ENCODE measurements at places on chromosomes 12 and 14.

DNA sequence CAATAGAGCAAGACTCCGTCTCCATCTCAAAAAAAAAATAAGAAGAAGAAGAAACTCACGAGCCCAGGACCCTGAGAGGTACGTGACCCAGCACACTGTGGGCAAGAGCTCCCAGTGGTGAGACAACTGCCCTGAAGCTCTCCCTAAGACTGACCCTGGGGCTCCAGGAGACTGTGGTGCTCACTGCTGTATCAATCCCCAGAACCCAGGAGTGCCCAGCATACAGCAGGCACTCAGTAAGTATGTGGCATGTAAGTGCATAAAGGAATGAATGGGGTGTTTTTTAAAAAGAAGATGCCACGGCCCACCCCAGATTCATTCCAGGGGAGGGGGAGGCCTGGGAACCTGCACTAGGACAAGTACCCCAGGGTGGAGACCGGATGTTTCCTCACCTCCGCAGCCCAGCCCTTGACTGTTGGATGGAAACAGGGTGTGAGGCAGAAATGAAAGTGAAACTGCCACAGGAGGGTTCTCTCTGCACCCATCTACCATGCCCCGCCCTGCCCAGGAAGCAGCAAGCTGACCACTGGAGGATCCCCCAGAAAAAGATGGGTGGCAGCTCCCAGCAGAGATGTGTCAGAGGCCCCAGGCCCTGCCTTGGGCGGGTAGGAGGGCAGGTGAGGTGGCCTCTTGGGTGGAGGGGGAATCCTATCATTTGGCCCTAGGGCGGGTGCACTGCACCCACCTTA, 12.2 kb downstream of the ITPK1 start:
- no peak for DNase-seq

- no peak for DNase-seq
These were observed 15.5 kb downstream of the ADGRD1 start for GRCh38 chr12:130969223-130969622.

- DNase-seq, result no peak
These were observed 9.0 kb downstream of the PHETA1 start for GRCh38 chr12:111359914-111360276.

GRCh38 chr14:30252783-30253674, 305.9 kb upstream of the G2E3 start:
- DNase-seq, result no peak

DNA sequence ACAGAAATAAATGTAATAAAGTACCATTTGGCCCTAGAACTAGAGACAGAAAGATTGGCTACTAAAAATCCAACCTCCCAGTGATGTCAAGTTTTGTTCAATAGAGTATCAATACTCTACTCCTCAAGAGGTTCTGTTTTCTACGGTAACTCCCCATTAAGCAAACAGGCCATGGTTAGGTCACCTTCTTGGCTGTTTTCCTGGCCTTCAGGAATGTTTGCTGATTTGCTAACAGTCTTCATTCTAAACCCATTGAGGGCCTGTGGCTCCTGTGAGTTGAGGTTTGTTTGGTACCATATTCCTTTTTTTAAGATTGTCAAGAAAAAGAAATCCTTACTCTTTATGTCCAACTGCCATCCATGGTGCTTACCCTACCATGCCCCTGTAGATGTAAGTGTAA, 1022.0 kb upstream of the TMEM132C start:
- DNase-seq, result no peak

DNA sequence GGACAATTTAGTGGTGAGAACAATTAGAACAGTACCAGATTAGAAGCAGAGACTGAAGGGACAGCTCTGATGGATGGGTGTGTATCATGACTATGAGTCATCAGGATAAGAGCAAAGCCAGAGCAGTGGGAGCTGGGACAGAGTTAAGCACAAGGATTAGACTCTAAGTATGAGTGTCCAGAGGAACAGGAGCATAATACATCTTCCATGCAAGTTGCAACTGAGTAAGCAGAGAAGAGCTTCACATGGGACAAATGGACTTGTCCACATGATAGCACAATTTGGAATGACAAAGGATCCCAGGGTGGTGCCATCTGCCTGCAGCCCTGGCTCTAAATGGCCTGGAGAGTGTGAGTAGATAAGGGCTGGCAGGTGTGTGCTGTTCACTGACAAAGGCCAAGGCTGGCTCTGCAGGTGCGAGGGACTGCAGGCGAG, 226.4 kb upstream of the CAND1 start:
- DNase-seq, result peak; percentile 77

DNA sequence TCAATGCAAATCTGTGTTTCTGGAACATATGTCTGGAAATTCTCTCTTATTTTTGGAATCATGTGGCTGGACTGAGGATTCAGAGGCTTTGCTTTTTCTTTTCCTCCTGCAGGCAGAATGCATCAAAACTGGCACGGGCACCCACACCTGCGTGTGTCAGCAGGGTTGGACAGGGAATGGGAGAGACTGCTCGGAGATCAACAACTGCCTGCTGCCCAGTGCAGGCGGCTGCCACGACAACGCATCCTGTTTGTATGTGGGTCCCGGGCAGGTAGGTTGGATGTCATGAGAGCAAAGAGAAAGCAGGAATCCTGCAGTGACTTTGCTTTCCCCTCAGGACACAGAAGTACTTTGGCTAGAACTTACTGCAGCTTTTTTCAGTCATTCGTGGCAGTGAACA, 90.3 kb downstream of the STAB2 start:
- DNase-seq, result peak; percentile 1

DNA sequence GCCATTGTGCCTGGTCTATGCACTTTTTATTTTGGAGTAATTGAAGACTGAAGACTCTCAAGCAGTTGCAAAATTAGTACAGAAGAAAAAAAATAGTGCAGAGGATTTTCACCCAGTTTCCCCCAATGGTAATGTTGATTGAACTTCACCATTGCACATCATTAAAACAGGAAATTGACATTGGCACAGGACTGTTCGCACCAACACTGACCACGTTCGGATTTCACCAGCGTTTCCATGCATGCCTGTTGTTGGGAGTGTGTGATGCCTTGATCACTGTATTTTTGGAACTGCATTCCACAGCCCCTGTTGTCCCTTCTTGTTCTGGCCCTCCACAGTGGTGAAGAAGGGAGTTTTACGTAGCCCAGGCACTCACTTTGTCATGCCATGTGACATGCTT, 67.1 kb downstream of the FOXN4 start:
- no peak for DNase-seq

GRCh38 chr12:59069516-59069915, 149.2 kb upstream of the LRIG3 start:
- DNase-seq, result no peak

DNA sequence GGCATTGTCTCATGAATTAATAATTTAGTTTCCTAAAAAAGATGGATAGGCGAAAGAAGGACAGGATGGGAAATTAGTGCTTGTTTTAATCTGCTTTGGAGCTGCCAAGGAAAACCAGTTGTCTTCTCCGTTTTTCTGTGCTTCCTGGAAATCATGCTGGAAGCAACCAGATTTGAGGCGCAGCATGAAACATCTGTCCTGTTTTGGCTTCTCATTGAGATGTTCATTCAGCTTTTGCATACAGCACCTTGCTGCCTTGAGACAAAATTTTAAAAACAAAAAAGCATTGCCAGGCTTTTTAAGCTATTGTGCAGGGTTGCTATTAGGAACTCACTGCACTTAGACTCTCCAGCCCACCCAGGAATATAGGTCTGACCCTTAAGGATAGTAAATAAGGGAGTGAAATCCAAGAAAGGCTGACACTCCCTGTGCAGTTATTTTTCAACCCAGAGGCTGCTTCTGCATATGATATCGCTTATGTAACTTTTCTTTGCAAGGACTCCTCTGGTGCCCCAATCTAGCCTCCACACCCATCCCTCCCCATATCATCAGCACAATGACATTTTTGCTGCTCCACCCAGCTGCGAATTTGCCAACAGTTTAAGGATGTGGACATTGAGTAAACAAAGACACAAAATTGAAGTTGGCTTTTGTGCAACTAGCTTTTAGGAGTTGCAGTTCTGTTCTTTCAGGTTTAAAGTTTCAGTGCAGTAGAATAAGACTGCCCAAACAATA, 46.9 kb upstream of the MDM1 start:
- no peak for DNase-seq
